Hematopoietic multipotent progenitor cell (in vitro differentiated cells): ENCODE measurements at places on chromosomes 7 and 10. TPM values are rescaled to one million over a fixed set of nuclear protein-coding genes. Genes with fewer than 3 reads are reported as not detected.

The CLEC5A gene
- under 0.01 TPM for total RNA-seq

The ZNF804B gene
- 0.27 TPM for total RNA-seq

The SMKR1 gene
- total RNA-seq: 1.3 TPM

The PRKAR2B gene
- total RNA-seq: 13.5 TPM

The GPRIN2 gene
- not detected for total RNA-seq

The TMEM196 gene
- total RNA-seq: not detected

The MKX gene
- not detected for total RNA-seq

The ASNS gene
- total RNA-seq: 4.3 TPM

The DDC gene
- total RNA-seq: not detected

The AKR1D1 gene
- not detected for total RNA-seq

The STK31 gene
- total RNA-seq: under 0.01 TPM

The CALML3 gene
- total RNA-seq: not detected

The ITIH5 gene
- total RNA-seq: under 0.01 TPM

The INSYN2A gene
- total RNA-seq: under 0.01 TPM

The PHKG1 gene
- 1.1 TPM for total RNA-seq

The TMEM178B gene
- under 0.01 TPM for total RNA-seq

The A1CF gene
- not detected for total RNA-seq

The LZTS2 gene
- total RNA-seq: 41.2 TPM

The SH2D4B gene
- total RNA-seq: under 0.01 TPM

The ATRNL1 gene
- total RNA-seq: under 0.01 TPM

The NUTM2B gene
- 1.6 TPM for total RNA-seq

The JAKMIP3 gene
- under 0.01 TPM for total RNA-seq

The KNDC1 gene
- total RNA-seq: under 0.01 TPM

The ZNF22 gene
- 22.1 TPM for total RNA-seq

The TMEM213 gene
- total RNA-seq: not detected

The NME8 gene
- total RNA-seq: 0.27 TPM

The RHBDD2 gene
- 32.0 TPM for total RNA-seq

The TACC2 gene
- under 0.01 TPM for total RNA-seq

The RASSF4 gene
- total RNA-seq: 1.1 TPM

The NEUROG3 gene
- total RNA-seq: under 0.01 TPM

The GOLGA7B gene
- total RNA-seq: under 0.01 TPM

The PNLIPRP1 gene
- not detected for total RNA-seq
